AML-193 (cell line): ENCODE measurements at places on chromosomes 4 and X.

GRCh38 chr4:54913751-54914526, 211.5 kb downstream of the KDR start:
- no peak for DNase-seq

DNA sequence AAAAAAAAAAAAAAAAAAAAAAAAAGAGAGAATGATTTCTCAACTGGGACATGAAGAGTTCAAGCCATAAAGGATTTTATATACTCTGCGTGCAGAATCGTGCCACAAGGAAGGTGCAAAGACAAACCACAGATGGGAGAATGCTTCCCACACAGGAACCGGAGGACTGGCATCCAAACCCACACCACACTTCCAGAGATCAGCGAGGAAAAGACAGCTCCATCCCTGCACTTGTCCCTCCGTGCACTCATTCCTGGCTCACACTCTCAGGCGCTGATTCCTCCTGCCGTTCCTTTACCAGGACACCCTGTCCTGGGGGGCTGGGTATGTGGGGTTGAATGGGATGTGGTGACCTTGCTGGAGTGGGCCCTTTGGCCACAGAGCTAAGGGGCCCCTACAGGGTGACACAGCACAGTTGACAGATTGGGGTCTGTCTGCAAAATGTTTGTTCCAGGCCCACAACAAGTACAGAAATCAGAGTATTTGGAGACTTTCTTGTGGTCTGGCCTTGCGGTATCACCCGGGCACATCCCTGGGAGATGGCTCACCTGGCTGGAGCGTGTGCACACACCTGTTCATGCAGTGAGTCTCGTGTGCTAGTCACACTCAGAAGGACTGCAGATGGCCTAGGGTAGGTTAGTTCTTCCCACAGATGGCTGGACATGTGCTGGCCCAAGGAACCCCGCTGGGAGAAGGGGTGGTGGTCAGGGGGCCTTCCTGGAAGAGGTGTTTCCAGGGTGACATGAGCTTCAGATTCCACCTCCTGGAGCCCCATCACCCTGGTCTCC, 55.4 kb upstream of the GPR78 start:
- no peak for DNase-seq

DNA sequence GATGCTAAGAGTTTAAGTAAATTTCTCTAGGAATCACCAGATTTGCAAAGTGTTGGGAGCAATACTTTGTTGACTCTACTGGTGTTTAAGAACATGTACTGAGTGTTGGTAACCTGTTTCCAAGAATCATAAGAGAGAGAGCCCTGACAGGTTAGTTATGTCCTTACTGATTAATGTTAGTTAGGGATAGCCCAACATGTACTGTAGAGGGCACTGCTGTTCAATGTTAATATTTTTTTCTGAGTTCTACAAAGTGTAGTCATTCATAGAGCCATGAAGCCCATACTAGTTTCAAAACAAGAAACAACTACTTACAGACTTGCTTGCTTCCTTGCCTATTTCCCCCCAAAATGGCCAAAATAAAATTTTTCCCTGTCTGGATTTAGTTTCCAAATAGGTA, 11.9 kb downstream of the TMPRSS11D start:
- DNase-seq = peak; percentile 58

DNA sequence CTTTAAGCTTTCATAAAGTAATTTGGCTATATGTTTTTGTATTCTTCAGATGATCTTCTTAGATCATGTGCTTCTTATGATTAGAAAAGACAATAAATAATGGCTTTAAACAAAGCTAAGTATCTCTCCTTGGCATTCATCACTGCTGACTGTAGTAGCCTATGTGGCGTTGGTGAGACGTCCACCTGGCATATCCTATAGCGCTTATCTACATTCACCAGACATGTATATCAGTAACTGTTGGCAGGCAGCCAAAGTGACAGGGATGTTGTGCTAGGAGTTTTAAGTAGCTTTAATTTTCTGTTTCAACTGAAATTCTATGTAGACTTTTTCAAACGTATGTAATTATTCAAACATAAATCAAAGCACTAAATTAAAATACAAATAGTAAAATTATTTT, 276.4 kb downstream of the IL15 start:
- DNase-seq = no peak

DNA sequence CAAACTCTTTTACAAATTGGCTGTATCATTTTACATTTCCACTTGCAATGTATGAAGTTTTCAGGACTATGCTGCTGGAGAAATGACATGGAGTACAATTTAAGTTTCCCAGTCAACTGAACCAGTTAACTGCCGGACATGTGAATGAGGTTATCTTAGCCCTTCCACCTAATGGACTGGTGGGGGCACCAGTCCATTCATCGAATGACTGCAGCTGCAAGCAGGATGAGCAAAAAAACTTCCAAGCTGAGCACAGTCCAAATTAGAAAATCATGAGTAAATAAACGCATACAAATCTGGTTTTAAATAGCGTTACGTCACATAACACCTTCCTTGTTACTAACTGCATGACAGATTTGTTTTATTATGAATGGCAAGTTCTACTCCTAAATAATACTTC, 1131.5 kb downstream of the PCDH18 start:
- no peak for DNase-seq

DNA sequence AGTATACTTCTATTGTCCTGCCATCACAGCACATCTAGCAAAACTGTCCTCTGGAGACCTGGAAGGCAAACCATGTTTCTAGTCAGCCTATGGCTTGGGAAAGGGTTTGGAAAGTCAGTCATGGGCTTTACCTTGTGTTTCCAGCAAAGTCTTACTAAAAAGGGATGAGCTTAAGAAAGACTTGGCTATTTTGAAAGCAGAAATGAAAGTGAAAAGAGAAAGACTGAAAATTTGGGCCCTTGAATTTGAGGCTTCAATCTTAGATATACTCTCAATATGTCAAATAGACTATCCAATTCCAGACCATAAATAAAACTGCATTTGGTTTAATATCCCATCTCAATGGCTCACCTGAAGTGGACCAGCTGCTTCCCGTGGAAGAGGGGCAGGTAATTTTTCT, 127.9 kb downstream of the ZNF330 start:
- DNase-seq = no peak
